NT2/D1 (cell line): ENCODE measurements at places on chromosomes 11 and 22.

DNA sequence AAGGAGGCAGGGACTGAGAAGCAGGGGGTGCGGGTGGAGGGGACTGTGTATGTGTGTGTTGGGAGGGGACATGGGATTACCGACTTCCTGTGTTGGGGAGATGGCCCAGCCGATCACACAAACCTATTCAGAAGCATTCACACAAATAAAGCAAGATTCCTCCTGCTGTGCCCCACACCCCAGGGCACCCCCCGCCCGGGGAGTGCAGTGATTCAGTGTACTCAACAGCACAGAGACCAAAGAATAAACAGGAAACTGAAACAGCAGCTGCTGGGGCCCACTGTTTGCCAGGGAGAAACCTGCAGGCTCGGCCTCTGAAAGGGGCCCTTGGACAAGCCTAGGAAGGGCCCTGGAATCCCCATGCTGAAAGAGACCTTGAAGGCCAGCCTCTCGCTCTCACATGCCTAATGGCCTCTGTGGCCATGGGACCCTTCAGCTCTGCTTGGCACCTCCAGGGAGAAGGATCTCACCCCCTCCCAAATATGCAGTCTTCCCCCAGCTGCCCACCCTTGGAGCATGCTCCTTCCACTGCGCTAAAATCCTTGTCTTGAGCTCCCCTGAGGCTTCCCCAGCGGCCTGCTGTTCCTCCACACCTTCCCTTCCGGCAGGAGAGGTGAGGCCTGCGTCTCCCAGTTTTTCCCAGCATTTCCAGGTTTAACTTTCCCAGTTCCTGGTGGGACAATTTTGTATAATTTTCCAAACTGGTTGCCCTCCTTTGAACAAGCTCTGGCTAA lies 72.9 kb downstream of the CSNK2A3 start:
- DNase-seq: peak; percentile 36

GRCh38 chr11:21464601-21465193 lies 728.2 kb upstream of the ANO5 start:
- no peak for DNase-seq

GRCh38 chr11:74626604-74627003 lies 34.2 kb downstream of the POLD3 start:
- no peak for DNase-seq

DNA sequence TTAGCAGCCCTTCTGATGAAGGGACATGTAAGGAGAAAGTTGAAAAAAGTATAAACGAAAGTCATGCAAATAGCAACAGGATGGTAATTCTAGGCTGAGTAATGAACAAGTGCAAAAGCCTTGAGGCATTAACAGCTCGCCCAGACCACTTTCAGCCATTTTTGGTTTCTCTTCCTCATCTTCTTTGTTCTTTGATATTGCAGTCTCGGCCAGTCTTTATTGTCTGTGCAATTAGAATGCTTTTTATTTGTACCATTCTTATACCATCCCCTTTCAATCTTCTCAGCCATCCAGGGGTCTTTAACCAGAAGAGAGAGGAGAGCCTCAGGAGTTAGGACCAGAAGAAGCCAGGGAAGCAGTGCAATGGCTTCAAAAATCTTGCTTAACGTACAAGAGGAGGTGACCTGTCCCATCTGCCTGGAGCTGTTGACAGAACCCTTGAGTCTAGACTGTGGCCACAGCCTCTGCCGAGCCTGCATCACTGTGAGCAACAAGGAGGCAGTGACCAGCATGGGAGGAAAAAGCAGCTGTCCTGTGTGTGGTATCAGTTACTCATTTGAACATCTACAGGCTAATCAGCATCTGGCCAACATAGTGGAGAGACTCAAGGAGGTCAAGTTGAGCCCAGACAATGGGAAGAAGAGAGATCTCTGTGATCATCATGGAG lies 7.3 kb downstream of the TRIM34 start:
- DNase-seq: no peak

DNA sequence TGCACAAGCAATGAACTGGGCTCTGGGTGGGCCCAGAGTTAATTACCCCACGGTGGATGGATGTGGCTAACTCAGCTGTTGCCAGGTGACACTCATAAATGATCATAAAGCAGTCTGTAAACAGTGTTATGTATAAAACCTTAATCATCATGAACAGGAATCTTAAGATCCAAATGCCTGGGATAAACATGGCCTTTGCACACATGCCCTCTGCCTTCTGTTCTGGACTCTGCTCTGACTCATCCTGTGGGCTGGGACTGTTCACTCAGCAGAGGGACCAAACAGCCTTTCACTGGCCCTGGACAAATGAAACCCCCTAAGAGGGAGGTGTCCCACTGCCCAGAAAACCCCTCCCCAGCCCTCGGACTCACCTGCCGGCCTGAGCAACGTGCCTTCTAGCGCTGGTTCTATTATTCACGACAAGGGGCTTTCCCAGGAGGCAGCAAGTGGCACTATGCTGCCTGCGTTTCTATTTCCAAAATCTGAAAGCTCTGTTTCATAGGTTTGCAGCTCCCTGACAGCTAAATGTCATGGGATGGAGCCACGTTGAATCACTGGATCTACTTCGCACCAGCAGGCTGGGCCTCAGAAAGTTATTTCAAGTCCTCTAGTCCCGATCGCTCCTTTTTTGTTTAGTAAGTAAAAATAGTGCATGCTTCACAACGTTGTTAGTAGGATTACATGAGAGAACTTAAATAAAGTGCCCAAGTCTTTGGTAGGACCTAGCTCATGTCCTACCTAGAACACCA lies 53.0 kb downstream of the LARGE1 start:
- no peak for DNase-seq

- no peak for DNase-seq
Observed at GRCh38 chr11:12845739-12846358, 163.3 kb upstream of the RASSF10 start.

- DNase-seq: no peak
Observed at GRCh38 chr11:130340671-130341319, 26.1 kb upstream of the ZBTB44 start.

GRCh38 chr22:49601614-49602321 lies 225.9 kb downstream of the BRD1 start:
- no peak for DNase-seq

- DNase-seq: no peak
Observed at GRCh38 chr11:10920205-10920604, 62.4 kb upstream of the ZBED5 start.

DNA sequence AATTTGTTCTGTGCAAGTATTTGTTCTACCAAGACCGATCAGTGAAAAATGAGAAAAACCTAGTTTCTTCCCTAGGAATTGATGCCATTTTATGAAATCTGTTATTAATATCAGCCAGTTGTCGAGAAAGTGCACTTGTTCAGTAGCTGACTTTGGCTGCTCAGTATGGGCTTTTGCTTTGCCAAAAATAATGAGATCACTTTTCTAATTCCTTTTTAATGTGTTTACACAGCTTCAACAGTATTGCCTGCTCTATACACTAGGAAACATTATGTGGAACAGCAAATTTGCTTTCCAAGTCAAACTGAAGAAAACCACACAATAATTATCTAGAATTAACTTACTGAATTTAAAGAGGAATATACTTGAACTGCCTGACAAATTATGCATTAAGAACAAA lies 34.4 kb downstream of the SCUBE2 start:
- DNase-seq: no peak

- no peak for DNase-seq
Observed at GRCh38 chr22:30375312-30375849, 11.8 kb downstream of the RNF215 start.

DNA sequence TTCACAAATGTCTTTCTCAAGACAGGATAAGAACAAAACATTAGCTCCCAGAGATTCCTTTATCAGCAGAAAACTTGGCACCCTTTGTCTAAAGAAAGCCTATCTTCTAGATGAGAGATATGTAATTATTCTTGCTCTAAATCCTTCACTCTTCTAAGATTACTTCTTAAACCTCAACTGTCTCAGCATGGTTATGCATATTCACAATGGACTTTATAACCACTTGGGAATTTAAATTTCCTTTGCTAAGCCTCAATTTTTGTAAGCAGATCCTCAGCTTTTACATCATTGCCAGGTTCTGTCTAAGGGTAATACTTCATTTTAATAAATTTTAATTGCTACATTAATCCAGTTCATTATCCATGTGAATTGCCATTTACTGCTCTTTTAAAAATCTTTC lies 433.6 kb upstream of the DDI1 start:
- no peak for DNase-seq

DNA sequence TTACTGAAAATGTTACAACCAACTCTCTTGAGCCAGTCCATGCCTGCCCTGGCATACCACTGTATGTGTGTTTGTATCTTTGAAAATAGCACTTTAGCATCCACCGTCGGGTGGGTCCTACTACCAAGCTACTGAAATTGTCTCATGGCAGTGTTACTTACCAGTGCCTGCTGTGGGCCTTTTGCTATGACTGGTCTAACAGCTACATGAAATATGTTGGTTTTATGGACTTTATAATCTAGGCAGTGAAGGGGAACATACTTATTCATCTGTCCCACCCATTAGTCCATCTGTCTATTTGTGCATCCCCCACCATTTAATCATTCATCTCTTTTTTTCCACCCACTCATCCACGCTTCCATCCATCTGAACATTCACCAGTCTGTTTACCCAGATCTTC lies 106.0 kb downstream of the NAV2 start:
- DNase-seq: no peak

DNA sequence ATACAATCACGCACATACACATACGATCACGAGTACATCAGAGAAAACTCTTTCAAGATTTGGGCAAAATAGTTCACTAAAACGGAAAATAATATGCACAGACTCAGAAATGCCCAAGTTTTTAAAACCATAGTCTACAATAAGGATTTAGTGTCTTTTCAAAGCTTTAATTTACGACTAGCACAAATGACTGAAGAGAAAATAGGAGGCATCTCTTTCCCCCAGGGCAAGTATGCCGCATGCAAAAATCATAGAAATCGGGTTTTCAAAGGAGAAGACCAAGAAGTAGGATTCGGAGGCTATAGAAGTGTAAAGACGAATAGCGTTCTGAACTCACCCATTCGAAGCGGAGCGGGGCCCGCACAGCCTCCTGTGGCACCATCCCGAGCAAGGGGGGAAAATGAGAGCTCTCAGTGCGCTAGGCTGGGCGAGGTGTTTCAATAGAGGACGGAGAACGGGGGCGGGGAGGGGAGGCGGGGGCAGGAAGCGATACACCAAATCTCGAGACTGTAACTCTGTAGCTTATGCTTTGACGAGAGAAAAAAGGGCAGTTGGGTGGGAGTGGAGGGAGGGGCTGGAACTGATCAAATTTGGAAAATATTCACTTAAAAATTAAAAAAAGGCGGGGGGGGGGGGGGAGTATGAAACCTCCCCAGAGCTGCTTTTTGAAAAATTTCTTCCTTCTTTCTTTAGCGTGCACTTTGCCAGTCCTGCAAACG lies 15.8 kb downstream of the BLID start:
- no peak for DNase-seq

DNA sequence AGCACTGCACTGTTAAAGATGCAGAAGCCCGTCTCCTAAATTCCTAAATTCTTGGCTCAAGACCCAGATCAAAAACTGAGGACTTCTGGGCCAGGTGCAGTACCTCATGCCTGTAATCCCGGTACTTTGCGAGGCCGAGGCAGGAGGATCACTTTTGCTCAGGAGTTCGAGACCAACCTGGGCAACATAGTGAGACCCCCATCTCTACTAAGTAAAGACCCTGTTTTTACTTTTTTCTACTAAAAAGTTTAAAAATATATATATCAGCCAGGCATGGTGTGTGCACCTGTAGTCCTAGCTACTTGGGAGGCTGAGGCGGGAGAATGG lies 29.7 kb downstream of the PDGFB start:
- DNase-seq: no peak

- no peak for DNase-seq
Observed at GRCh38 chr11:15889363-15890030, 466.8 kb downstream of the SOX6 start.

GRCh38 chr11:119940401-119940976 lies 197.4 kb downstream of the TRIM29 start:
- no peak for DNase-seq

DNA sequence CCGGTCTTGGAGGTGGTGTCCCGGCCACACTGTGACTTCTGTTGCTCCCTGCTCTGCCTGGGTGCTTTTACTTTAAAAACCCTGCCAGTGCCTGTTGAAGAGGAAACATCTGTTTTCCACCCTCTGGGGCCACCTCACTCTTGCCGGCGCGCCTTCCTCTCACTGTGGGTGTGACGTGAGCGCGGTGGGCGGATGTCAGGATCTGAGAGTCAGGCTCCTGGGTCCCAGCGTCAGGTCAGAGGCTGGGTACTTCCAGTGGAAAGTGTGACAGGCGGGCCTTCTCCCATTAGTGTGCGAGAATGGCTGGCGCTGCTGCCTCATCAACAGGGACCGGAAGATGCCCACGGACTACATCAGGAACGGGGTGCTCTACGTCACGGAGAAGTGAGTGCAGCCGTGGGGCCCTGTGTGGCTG lies 54.2 kb downstream of the GRAMD4 start:
- no peak for DNase-seq

GRCh38 chr11:14258221-14258935 lies 100.6 kb downstream of the RRAS2 start:
- no peak for DNase-seq

DNA sequence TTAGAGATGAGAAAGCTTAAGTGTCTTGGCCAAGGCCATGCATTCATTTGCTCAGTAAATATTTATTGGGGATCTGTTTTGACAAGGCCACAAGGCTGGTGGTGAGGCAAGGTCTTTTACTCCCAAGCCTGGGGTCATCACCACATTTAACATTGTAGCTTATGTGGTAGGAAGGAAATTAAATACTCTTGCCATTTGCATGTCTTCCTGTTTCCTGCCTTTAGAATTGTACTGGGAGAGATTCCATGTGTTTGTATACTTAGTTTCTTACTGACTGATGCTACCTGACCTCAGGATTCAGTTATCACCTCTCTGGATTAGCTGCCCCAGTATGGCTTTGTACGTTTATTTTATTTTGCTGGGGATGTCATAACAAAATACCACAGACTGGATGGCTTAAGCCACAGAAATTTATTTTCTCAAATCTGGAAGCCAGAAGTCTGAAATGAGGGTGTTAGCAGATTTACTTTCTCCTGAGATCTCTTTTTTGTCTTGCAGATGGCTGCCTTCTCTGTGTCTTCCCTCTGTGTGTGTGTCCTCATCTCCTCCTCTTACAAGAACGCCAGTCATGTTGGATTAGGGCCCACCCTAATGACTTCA lies 44.8 kb downstream of the SPECC1L start:
- DNase-seq: no peak

- DNase-seq: no peak
Observed at GRCh38 chr11:129853518-129854231, 38.0 kb downstream of the TMEM45B start.

- DNase-seq: no peak
Observed at GRCh38 chr11:1356007-1356435, 33.7 kb upstream of the BRSK2 start.

GRCh38 chr11:84899134-84899533 lies 728.0 kb downstream of the DLG2 start:
- DNase-seq: no peak

- no peak for DNase-seq
Observed at GRCh38 chr11:2549080-2549479, 104.3 kb downstream of the KCNQ1 start.

- DNase-seq: no peak
Observed at GRCh38 chr11:61476371-61476770, 32.2 kb upstream of the LRRC10B start.

DNA sequence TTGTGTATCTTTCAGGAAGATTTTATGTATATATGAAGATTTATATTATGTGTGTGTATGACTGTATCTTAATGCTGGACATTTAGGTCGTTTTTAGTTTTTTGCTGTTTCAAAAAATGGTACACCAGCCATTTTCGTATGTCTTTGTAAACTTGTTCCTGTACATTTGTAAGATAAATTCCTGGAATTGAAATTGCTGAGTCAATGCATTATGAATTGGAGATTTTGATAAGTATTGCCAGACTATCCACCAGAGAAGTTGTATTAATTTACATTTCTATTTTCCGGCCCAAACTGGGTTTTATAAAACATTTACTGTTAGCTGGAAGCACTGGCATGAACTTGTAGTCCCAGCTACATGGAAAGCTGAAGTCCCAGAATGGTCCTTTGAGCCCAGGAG lies 24.6 kb downstream of the MRPL48 start:
- DNase-seq: no peak
